ENCODE measurements at places on chromosomes 2 and 18.

GRCh38 chr2:104976603-104977120 is 61.2 kb upstream of the MRPS9 start:
- H3K4me1 ChIP-seq, result no peaks in the 10 kb centered on the region
- no peaks in the 10 kb centered on the region for H3K27me3 ChIP-seq
- H3K27ac ChIP-seq, result no peak overlapping the region
- no peaks in the 10 kb centered on the region for H3K36me3 ChIP-seq
- DNase-seq, result no peak

GRCh38 chr2:207759890-207760289 is 9.8 kb downstream of the FZD5 start:
- peaks cover 20% of the 10 kb centered on the region for H3K4me1 ChIP-seq
- DNase-seq, result no peak
- H3K4me3 ChIP-seq, result no peak overlapping the region
- no peaks in the 10 kb centered on the region for H3K27me3 ChIP-seq
- no peaks in the 10 kb centered on the region for H3K36me3 ChIP-seq

GRCh38 chr18:3466045-3466444 is 16.1 kb downstream of the TGIF1 start:
- H3K4me3 ChIP-seq, result no peak overlapping the region
- H3K27me3 ChIP-seq, result no peaks in the 10 kb centered on the region
- H3K4me1 ChIP-seq, result no peaks in the 10 kb centered on the region
- no peak for DNase-seq
- H3K36me3 ChIP-seq, result no peaks in the 10 kb centered on the region

DNA sequence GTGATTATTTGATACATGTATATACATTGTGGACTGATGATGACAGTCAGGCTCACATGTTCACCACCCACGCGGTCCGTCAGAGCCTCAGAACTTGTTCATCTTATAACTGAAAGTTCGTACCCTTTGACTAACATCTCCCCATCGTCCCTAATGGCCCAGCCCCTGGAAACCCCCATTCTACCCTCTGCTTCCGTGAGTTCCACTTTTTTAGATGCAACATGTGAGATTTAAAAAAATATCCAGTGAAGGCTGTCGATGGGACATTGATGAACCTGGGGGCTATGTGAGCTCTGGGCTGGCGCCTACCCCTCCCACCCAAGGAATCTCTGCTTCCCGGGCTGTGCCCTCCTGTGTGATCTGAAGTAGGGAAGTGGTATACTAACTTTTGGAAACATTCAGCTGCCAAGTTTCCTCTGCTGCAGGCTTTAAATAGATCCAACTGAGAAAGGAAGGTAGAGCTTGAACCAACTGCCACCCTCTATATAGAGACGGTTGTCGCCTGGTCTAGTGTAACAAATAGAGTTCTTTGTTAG is 163.8 kb downstream of the FAM210A start:
- H3K4me3 ChIP-seq, result no peak overlapping the region
- no peaks in the 10 kb centered on the region for H3K27me3 ChIP-seq
- no peak for DNase-seq
- H3K36me3 ChIP-seq, result no peaks in the 10 kb centered on the region
- peaks cover 33% of the 10 kb centered on the region for H3K4me1 ChIP-seq
- no peak overlapping the region for H3K27ac ChIP-seq

DNA sequence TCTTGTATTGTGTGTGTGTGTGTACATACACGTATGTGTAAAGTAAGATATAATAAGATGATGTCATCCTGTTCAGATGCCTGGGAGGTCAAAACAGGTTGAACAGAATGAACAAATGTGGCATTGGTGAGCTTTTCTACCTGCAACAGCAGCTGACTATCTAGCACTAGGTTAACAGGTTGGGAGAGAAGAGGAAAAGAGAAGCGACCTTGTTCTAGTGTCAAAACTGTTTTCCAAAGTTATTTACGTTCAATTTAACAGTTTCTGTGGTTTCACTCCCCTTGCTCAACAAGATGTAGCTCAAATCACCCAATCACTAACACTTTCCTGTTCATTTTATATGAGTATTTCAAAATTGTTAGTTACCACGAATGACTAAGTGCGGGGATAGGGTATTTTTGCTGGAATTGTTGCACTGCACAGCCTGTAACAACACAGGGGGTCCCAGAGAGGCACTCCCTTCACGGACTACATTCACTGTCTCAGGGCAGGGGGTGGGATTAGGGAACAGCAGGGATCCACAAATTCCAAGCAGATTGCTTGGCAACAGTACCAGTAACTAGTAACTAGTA is 67.5 kb upstream of the DTNB start:
- no peak for DNase-seq
- no peak overlapping the region for H3K27ac ChIP-seq
- no peaks in the 10 kb centered on the region for H3K27me3 ChIP-seq
- H3K36me3 ChIP-seq, result no peaks in the 10 kb centered on the region

DNA sequence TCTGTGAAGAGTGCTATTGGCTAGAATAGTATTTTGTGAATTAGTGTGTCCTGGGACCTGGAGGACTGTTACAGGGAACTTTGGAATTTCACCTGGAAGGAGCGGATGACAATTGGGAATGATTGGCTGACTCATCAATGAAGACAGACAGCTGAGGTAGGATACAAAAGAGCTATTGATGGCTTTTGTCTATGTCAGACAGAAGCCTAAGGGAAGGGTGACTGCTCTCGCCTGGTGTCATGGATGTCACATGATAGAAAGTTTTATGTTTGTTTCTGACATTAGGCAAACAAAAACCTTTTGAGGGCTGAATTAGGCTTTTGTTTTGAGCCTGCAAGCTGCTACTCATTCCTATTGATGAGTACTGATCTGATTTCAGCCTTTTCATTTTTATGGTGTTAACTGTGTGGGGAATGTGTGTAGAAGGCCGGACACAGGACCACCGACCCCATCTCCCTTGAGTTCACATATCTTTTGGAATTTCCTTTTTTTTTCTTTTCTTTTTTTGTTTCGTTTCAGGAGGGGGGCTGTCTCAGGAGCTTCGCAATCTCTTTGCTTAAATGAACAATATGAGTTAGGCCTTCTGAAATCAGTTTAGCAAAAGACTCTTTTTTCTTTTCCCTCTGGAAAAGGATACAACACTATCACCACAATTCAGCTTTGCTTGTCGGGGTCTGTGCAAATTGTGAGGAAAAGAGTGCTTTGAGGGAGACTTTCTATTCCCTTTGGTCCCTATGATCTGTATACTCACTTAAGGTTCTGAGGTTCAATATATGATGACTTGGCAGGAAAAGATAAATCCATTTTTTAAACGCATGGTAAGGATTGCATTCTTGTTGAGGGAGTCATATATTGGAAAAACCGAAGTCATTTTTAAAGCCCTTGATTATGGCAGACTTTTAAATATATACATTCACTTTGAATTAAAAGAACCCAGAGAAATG is 207.9 kb upstream of the FIGN start:
- no peak overlapping the region for H3K27ac ChIP-seq
- DNase-seq, result no peak
- no peak overlapping the region for H3K4me3 ChIP-seq
- no peaks in the 10 kb centered on the region for H3K27me3 ChIP-seq

DNA sequence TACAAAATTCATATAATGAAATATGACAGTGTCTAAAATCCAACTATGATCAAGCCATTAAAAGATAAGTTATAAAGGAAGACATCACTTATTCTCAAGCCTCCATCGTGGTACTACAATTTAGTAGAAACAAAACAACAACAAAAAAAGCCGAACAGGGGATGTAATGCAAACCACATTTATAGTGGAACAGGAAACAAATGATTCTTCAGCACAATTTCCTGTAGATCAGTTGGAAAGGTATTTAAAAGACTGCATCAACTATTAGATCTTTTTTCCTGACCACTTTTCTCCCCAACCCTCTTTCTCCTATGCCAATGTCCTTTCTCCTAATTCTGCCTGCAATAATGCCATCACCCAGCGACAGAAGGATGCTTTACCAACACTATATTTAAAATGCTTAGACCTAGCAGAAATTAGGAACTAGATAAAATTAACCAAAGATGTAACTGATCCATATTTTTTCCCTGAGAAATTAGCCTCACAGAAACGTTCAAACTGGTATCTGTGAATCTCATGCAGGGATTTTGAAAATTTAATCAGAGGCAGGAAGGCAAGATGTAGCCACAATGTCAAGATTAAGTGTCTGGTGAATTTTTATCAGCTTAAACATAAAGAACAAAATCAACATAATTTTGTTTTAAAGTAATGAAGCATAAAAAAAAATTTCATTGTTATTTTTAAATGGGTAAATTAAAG is 271.4 kb downstream of the TCF4 start:
- H3K36me3 ChIP-seq, result no peaks in the 10 kb centered on the region
- peaks cover 76% of the 10 kb centered on the region for H3K4me1 ChIP-seq
- H3K27ac ChIP-seq, result peak overlapping the region; percentile 94

DNA sequence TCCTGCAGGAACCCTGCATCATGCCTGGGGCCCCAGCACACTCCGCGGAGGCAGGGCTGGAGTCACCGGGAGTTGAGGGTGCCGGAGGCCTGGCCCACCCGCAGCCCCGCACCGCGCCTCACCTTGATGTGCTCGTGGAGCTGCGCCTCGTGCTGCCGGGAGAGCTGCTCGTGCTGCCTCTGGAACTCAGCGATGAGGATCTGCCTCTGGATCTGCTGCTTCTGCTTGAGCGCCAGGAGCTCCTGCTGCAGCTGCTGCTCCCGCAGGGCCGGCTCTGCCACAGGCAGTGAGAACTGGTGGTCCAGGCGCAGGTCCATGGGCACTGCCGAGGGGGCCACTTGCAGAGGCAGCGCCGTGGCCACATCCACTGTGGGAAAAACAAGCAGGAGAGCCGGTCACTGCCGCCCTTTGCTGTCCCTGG is 211.1 kb downstream of the HDAC4 start:
- H3K4me1 ChIP-seq, result peaks cover 30% of the 10 kb centered on the region
- no peak overlapping the region for H3K4me3 ChIP-seq
- H3K27ac ChIP-seq, result peak overlapping the region; percentile 6
- peak; percentile 1 for DNase-seq
- H3K36me3 ChIP-seq, result no peaks in the 10 kb centered on the region

DNA sequence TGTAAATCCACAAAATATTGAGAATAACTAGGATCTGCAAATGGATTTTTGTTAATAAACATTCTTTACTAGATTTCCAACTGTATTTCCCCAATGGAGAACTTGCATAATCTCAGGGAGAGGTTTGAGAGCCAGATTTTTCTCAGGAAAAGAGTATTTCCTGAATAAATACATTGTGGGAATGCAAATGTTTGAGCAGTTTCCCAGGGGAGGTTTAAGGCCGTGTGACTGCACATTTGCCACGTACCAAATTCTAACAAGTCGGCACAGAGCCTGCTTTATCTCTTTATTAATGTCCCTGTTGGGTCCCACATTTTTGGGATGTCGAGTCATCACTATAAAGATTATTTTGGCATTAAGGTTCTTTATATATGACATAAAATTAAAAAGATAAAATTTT is 27.0 kb downstream of the TFPI start:
- H3K27me3 ChIP-seq, result no peaks in the 10 kb centered on the region
- no peak overlapping the region for H3K4me3 ChIP-seq
- H3K27ac ChIP-seq, result peak overlapping the region; percentile 33
- DNase-seq, result no peak
- H3K36me3 ChIP-seq, result peaks cover 3% of the 10 kb centered on the region

- H3K4me3 ChIP-seq, result no peak overlapping the region
- H3K36me3 ChIP-seq, result no peaks in the 10 kb centered on the region
- H3K27ac ChIP-seq, result no peak overlapping the region
- no peak for DNase-seq
Measured at GRCh38 chr2:164126960-164127660, 391.3 kb upstream of the FIGN start.

DNA sequence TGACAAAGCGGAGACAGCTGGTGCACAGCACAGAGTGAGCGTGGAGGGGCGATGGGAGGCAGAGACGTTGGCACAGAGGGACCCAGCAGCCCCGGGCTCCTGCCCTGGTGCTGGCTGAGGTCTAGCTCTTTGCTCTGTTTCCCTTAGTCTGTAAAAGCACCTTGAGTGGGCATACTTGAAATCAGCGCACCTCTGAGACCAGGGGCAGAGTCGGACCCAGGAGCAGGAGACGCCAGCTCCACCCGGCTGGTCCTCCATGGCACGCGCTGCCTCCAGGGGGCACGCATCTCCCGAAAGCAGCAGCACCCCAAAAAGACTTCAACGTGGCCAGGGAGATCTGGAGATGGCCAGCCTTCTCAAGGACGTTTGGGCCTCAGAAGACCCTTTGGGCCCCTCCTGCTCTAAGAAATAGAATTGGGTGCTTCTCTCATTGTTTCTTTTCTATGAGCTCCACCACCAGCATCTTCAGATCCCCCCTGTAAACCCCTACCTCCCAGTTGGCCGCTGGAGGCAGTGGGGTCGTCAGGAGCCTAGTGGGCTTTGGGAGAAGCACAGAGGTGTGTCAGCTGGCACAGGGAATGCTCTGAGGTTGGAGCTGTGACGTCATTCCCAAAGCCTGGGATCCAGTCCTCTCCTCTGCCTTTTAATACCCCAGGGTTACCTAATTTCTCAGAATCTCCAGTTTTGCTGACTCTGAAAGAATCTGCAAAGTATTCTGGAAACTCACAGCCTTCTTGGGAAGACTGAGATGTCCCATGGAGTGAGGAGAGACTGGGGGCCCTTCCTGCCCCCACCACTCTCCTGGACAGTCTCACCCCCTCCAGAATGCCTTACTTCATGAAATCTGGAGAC is 58.9 kb downstream of the CIB4 start:
- H3K4me3 ChIP-seq, result no peak overlapping the region
- no peak for DNase-seq
- peaks cover 20% of the 10 kb centered on the region for H3K27me3 ChIP-seq

GRCh38 chr2:201093573-201093972 is 21.8 kb downstream of the NDUFB3 start:
- peaks cover 6% of the 10 kb centered on the region for H3K36me3 ChIP-seq
- DNase-seq, result no peak
- H3K4me3 ChIP-seq, result no peak overlapping the region
- no peaks in the 10 kb centered on the region for H3K27me3 ChIP-seq
- no peak overlapping the region for H3K27ac ChIP-seq

DNA sequence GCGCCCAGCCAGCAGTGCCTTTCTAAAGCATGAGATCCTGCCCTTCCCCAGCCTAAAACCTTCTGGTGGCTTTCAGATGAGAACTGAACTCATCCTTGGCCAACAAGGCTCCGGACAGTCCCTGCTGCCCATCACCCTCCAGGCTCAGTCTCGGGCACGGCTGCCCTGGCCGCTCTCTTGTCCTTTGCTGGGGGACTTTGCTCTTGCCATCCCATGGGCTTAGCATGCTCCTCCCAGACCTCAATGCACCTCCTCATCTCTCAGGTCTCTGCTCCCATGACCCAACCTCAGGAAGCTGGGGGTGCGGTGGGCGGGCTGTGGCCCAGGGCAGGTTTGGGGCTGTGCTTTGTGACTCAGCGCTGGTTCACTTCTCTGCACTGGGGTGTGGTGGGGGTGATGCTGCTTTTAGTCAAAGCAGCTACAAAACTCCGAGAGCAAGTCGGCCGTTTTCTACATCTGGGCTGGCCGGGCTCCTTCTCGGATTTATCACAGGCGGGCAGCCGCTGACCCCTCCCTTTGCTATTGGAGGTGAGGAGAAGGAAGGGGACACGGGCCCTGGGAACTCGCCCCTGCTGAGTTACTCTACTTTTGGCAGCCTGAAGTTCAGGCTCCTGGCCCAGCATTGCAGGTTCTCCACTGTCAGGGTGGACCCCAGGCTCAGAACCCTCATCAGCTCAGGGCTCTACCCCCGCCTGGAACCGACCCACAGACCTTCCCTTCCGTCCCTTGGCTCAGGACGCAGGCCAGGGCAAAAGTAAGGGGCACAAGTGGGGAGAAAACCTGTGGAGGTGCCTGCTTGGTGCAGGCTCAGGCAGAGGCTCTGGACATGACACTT is 90.6 kb upstream of the TAF1B start:
- no peak overlapping the region for H3K4me3 ChIP-seq
- no peak for DNase-seq
- H3K27me3 ChIP-seq, result no peaks in the 10 kb centered on the region
- peaks cover 44% of the 10 kb centered on the region for H3K4me1 ChIP-seq
- H3K36me3 ChIP-seq, result no peaks in the 10 kb centered on the region
- H3K27ac ChIP-seq, result no peak overlapping the region
